ENCODE measurements at places on chromosomes 6 and 20.

GRCh38 chr6:27553123-27553904, 80.4 kb upstream of the ZNF184 start:
- no peak for DNase-seq

GRCh38 chr6:26322645-26323482, 42.1 kb upstream of the BTN3A2 start:
- DNase-seq, result peak; percentile 74

GRCh38 chr6:38684237-38684636, 18.7 kb downstream of the GLO1 start:
- DNase-seq, result no peak

DNA sequence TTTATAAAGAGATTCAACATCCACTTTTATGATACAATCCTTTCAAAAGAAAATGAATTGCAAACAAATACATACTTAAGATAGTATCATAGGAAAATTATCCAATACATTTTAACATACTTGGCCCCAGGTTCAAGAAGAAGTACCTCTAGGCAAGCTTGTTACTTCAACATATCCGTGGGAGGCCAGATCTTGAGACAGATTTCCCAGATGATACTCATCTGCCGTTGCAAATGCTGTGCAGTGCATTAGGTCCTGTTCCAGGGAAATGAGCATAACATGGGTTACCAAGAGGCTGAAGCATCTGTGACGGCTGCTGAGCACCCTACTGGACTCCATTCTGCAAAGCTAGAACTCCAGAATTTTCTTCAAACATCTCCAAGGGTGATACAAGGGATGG, 15.6 kb downstream of the RMND1 start:
- no peak for DNase-seq

DNA sequence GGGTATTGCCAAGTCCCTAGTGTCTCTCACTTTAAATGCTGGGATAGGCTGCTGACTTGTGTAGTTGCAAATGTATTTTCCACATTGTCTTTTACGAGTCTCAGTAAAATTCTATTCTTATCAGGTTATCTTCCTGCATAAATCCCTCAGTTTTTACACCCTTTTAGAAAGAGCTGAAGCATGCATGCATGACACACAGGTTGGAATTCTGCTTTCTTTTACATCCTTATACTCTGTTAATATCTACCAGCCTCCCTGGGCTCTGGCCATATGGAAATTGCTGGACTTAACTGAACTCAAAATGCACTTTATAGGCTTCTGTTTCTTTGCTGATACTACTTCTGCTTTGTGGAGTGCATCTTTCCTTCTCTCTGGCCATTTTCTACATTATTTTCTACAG, 477.4 kb downstream of the FRK start:
- no peak for DNase-seq

DNA sequence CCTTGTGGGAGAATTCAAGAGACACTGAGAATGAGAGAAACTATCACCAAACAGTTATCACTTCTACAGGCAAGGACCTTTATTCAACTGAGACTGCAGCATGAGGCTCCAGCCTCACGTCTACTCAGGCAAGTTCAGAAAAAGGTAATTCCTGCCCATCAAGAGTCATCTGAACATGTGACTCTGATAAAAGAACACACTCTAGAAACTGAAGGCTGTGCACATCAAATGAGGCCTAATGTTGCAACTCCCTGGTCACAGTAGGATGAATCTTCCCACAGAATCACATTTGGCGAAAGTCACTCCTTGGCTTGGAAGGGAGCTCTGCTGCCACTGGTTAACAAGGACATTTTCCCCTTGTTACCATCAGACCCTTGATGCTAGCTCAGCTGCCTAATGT, 71.2 kb upstream of the EMILIN3 start:
- no peak for DNase-seq

DNA sequence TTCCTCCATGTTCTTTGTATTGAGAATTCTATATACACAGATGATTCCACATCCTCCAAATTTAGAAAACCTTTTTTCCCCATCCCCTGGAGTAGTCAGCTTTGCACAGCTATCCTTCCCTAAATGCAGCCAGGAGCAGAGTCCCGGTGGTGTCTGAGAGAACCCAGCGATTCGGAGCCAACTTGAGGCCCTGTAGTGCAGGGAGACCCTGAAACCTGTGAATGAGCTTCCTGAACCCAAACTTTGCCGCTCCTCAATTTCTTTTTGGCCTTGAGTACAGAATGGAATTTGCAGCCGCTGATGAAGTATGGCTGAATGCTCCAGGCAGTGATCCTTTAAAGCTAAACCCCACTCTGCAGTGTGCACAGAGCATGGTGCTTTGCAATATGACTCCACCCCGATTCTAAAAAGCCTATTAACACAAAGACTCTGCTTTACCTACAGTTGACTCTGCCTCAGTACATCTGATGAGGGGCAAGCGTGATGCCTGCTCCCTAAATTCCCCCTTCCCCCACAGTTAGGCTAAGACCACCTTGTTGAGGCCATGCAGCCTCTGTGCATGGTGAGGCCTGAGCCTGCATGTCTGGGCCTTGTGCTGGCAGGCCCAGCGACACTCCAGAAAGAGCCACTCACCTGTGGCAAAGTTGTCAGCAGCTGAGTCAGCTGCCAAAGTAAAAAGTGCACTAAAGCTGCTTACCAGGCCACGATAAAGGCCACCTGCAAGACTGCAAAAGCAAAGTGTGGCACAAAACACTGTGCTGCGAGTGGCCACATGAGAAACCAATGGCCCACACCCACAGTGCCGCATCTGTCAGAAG, 82.1 kb downstream of the PLEKHG1 start:
- DNase-seq, result no peak

- DNase-seq, result no peak
These were observed 11.8 kb downstream of the GNAS start for GRCh38 chr20:58864346-58864745.

All from amniotic stem cell (primary cell).